Activated CD8-positive, alpha-beta memory T cell treated with anti-CD3 and anti-CD28 coated beads for 4 hours (primary cell): ENCODE measurements at places on chromosomes 5 and 9.

- DNase-seq = no peak
These were observed 75.9 kb upstream of the MINAR2 start for GRCh38 chr5:129672006-129672405.

- DNase-seq = no peak
These were observed 29.2 kb downstream of the HOMER1 start for GRCh38 chr5:79484731-79485130.

- DNase-seq = no peak
These were observed 19.6 kb upstream of the VCAN start for GRCh38 chr5:83451955-83452354.

DNA sequence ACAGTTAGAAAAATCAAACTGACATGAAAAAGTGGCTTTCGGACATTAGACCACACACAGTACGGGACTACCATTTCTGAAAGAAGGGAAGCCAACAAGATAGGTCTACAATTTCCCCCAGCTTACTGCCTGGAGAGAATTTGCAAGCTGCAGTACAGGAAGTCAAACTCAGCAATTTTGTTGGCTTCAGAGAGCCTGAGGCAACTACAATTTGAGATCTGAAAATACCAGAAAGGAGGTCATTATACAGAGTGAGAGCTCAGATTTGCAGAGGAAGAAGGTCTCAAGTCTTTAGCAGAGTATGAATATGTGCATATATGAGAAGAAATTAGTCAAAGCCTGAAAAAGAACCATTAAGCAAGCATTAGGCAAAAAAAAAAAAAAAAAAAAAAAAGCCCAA, 83.0 kb downstream of the OXCT1 start:
- DNase-seq = no peak

- no peak for DNase-seq
These were observed 161.6 kb downstream of the KCTD16 start for GRCh38 chr5:144332265-144332664.

- no peak for DNase-seq
These were observed 210.6 kb upstream of the ADAMTSL1 start for GRCh38 chr9:18263377-18263776.

DNA sequence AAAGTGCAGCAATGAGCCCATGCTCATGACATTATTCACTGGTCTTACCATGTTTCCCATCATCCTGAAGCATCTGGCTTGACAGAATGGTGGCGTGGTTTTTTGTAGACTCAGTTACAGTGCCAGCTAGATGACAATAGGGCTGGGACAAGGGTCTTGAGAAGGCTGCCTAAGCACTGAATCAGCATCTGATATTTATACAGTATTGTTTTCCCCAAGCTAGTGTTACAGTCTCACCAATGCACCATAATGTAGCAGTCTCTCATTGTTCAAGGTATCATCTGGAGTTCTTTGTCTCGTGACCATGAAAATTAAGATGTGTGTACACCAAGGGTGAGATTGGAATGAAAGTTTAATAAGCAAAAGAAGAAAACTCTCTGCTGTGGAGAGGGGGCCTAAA, 19.0 kb upstream of the GGTA1 start:
- no peak for DNase-seq

- no peak for DNase-seq
These were observed 93.0 kb upstream of the NIPAL4 start for GRCh38 chr5:157366741-157367674.

DNA sequence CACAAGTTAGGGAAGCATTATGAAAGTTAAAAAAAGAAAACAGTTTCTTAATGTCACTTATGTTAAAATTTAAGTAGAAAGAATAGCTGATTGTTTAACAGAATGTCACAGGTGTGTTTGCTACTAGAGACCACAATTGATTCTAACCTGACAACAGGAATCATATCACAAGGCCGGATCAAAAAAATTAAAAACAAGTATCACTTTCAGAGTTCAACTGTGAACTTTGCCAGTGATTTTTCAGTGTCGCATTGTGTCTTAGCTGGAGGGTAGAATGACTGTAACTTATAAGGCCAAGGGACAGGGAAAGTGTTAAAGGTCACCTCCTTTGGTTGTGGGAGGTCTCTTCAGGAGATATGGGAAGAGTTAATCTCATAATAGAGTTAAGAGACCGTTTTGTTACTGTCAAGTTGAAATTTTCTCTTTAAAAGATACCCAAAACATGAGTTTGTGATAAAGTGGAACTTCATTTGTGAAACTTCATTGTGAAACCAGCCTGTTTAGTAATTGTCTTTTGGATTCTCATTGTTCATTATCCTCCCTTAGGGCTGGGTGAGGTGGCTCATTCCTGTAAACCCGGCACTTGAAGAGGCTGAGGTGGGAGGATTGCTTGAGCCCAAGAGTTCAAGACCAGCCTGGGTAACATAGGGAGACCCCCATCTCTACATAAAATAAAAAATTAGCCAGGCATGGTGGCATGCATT, 40.9 kb downstream of the CPEB4 start:
- DNase-seq = no peak

DNA sequence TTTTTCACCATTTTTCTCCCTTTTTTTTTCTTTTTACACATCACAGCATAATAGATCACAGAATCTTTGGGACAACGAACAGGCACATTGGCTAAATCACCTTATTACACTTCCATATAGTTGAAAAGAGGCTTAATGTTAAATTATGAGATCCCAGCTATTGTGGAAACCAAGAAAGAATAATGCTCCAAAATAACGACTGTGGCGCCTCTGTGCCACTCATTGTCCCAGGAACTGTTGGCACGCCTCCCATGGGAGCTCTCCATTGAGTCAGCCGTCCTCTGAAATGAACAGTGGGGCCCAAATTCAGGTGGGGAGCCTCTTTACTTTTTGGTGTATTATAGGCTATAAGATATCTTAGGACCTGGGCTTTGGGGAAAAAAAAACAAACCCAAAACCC, 82.2 kb upstream of the NFIB start:
- no peak for DNase-seq

- no peak for DNase-seq
These were observed 21.4 kb downstream of the ZNF608 start for GRCh38 chr5:124725040-124725434.

DNA sequence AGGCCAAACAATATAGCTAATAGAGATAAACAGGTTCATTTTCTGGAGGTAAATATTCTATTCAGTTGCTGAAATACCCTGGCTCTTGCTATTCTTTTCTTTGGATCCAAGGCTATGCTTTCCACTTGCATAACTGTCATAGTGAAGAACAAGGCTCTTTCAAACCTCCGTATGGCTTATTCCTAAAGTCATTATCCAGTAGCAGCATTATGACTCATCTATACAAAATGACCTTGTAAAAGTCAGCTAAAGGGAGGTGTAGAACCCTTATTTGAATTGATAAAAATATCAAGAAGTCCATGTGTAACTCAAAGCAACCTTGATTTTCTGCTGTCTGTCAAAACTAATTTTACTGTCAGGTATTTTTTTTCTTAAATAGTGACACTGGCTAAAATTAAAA, 447.8 kb downstream of the PLK2 start:
- no peak for DNase-seq

GRCh38 chr5:181043285-181044092, 3.4 kb downstream of the BTNL9 start:
- DNase-seq = no peak

GRCh38 chr5:133332439-133333024, 279.8 kb downstream of the FSTL4 start:
- no peak for DNase-seq

- DNase-seq = no peak
These were observed 3.7 kb downstream of the C9orf50 start for GRCh38 chr9:129617167-129617566.

DNA sequence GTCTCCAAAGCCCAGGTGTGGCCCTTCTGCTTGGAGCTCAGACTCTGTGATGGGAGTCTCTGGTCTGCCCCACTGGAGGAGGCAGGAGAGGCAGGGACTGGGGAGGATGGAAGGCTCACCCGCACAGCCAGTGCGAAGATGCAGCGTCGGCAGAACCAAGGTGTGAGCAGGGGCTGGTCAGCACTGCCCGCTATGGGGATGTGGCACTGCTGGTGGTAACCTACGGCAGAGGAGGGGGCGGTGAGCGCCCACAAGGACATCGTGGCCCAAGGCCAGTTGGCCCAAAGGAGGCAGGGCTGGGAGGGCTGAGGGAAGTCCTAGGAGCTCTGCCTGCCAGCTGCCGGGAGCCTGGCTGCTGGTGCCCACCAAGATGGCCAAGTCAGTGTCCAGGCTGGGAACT, 7.3 kb downstream of the PHF19 start:
- DNase-seq = no peak

DNA sequence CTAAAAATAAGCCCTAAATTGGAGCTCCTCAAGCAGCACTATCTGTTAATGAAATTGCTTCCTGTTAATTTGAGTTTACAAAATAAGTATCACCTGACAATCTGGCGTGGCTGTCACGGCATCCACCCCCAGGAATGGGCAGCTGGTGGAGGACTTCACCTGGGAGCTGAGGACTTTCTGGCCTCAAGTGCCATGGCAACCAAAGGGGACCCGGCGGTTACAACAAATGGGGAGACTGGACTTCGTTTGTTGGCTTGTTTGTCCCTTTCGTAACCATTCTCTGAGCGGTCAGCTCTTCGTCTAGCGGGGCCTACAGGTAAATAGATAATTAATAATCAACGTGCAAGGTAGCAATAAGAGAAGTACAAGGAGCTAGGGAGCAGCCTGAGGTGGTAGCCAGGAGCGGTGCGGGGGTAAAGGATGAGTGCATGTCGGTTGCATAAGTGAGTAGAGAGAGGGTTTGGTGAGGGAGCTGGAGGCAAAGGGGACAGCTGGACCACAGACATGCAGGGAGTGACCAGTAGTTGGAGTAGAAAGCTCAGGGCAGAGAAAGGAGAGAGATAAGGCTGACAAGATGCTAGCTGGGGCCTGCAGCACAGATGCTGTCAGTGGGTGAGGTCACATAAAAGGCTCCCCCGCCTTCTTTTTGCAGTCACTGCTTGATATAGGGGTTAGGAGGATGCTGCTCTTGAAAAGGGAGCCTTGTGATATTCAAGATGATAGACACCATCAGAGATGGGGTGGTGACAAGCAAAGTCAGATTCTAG, 62.5 kb downstream of the HSPA4 start:
- no peak for DNase-seq

DNA sequence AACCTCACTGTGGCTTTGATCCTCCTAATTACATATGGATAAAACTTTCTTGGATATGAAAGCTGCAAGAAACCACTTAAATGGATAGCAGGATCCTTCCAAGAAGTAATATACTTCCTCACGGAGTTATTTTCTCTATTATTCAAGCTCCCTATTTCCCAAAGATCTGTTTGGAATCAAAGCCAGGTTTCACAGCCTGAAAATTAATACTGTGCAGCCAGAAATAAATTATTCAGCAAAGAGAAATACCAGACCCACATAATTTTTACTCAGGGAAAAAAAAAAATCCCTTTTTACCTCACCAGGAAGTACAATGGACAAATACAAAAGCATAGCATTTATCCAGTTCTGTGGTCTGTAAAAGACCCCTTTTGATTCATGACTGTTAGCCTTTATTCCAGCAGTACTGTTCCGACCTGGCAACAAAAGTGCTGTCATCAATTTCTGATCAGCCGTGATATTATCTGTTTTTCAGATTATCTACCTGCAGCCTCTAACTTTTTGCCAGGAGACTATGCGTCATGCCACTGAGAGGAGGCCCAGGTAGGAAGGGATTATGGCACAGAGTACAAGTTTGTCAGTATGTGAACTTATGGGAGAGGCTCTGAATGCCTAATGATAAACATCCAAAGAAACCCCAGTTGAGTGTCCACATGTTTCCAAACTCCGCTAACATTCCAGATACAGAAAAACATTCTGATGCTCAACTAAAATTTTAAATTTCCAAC, 57.0 kb downstream of the FBN2 start:
- no peak for DNase-seq

DNA sequence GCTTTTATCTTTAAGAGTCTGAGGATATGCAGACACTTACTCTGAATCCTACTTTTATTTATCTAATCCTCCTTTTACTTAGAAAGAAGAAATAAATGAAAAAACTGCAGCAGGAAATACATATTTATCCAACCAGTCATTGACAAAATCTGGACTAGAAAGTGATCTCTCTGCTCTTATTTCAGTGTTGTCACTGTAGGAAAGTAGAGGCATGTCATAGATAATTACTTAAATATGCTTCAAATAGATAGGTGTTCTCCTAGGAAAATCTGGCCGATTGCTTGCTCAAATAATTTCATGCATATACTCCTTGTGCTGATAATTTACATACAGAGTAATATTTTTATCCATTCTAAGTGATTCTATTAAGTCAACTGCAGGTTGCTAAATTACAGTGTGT, 2001.9 kb upstream of the C9orf72 start:
- DNase-seq = no peak

DNA sequence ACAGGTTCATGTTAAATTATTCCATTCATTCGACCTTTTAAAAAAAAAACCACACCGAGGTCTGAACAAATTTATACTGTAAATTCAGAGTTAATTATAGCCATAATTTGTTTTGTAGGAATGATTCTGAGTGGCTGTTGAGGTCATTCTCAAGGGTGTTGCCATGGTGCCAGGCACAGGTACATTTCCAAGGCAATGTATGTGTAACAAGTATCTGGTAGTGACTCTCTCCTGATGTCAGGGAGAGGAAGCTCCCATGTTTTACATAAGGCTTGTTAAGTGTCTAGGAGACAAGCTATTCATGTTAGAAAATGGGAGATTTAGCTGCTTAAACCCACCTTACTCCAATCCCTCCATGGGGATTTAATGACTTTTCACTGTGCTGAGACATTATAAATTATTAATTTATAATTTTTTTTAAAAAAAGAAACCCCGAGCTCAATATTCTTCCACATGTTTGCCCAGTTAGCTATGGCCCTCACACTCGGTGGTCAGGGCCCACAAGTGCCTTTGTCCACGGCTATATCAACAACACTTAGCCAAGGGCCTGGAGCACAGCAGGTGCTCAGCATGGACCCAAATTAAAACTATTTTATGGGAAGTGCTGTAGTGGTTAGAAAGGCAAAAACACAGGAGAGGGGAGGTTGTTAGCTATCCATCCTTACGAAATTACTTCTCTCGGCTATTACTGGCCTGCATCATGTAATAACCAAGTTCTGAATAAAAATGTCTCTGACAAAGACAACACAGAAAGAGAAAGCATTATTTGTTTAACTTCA, 154.6 kb upstream of the GNA14 start:
- DNase-seq = no peak

DNA sequence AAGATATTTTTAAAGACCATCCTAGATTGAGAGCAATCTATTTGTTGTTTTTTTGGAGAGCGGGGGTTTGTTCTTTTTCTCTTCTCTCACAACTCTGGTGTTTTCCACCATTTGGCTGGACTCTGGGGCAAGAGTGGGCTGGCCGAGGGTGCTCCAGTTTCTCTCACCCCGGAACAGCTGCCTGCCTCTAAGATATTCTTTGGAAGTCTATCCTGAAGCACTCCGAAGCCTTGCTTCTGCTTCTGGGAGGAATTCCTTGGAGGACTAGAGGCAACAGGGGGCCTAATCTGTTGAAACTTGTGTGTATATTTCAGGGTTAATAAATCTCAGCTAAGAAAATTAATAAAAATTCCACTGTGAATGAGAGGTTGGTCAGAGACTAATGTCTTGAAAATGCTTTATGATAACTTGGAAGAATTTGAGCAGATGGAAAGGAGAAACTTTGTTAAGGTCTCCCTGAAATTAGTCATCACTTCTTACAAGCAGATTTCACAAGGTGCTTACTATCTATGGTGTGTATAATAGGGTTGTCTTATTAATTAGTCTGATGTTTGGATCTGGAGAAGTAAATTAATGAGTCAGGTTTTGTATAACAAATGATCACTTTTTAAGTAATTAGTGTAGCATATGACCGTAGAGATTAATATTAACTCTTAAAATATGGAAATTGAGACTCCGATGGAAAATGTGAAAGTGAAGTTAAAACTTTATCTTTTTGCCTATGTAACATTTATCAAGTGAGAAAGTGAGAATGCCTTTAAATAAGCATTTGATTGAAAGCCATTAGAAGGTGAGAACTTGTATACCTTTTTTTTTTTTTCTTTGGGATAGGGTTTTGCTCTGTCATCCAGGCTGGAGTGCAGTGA, 4.0 kb downstream of the MAN2A1 start:
- no peak for DNase-seq
